Spleen (tissue), 13 donors: ENCODE measurements at places on chromosomes 13 and 19. TPM values are rescaled to one million over a fixed set of nuclear protein-coding genes. Genes with fewer than 3 reads are reported as not detected.
A peak's percentile ranks its signal among the peaks of the same experiment; 100 is the strongest.

DNA sequence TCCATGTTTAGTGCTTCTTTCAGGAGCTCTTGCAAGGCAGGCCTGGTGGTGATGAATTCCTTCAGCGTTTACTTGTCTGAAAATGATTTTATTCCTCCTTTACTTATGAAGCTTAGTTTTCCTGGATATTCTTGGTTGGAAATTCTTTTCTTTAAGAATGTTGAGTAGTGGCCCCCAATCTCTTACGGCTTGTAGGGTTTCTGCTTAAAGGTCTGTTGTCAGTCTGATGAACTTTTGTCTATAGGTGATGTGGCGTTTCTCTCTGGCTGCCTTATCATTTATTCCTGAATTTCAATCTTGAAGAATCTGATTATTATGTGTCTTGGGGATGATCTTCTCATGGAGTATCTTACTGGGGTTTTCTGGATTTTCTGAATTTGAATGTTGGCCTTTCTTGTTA is 26.0 kb downstream of the ZNF430 start:
- H3K36me3 ChIP-seq, result no peaks in the 10 kb centered on the region
- H3K27ac ChIP-seq, result no peak overlapping the region
- no peak overlapping the region for H3K4me3 ChIP-seq
- no peaks in the 10 kb centered on the region for H3K4me1 ChIP-seq

DNA sequence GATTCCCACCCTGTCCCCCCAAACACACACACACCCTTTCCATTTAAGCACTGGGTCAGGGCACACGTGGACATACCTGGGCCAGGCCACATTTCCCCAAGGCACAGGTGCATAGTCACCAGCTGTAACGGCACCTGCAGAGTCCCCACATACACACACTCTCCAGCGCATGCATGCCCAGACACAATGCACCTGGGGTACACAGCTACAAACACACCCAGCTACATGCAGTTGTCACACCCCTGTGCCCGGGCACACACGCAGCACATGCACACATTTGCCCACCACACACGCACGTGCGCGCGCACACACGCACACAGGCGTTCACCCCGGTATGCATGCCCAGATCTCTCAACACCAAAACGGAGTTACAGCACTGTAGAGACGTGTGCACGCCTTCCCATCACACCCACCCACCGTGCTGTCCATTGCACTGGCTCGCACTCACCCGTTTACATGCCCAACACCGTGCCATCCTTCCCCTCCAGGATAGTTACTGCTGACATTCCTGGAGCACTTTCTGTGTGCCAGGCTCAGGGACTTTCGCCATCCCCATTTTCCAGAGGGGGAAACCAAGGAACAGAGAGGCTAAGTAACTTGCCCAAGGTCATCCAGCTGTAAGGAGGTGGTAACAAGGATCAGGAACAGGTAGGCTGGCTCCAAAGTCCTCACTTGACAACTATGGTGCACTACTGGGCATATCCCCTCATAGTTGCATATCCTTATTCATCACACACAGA is 749 bp upstream of the SHANK1 start:
- peaks cover 3% of the 10 kb centered on the region for H3K4me1 ChIP-seq
- H3K27me3 ChIP-seq, result no peaks in the 10 kb centered on the region
- no peak overlapping the region for H3K4me3 ChIP-seq
- DNase-seq, result no peak
- no peaks in the 10 kb centered on the region for H3K36me3 ChIP-seq

- H3K4me3 ChIP-seq, result no peak overlapping the region
- no peak overlapping the region for H3K27ac ChIP-seq
- no peaks in the 10 kb centered on the region for H3K36me3 ChIP-seq
- no peaks in the 10 kb centered on the region for H3K27me3 ChIP-seq
- no peaks in the 10 kb centered on the region for H3K4me1 ChIP-seq
These were observed 254.8 kb downstream of the FGF9 start for GRCh38 chr13:21925720-21926119.

GRCh38 chr19:49665036-49665350 is 664 bp downstream of the IRF3 start:
- peaks cover 43% of the 10 kb centered on the region for H3K4me1 ChIP-seq
- no peaks in the 10 kb centered on the region for H3K27me3 ChIP-seq
- H3K27ac ChIP-seq, result peak overlapping the region; percentile 96
- H3K4me3 ChIP-seq, result peak overlapping the region; percentile 94
- peaks cover 30% of the 10 kb centered on the region for H3K36me3 ChIP-seq
- no peak for DNase-seq

DNA sequence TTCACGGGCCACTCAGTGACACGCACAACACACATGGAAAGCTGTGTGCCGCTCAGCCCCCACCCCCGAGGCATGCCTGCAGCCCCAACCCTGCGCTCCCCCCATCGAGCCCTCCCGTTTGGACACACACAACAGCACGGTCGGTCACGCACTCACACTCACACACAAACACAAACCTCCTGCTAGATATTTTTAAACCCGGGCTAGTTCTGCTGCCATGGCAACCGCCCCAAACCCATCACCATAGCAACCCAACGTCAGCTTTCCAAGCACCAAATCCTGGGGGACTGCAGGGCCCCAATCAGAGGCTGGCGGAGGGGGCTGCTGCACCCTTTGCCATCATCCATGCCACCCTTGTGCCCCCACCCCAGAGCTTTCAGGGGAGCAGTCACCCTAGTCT is 2.5 kb upstream of the NOVA2 start:
- H3K4me1 ChIP-seq, result peaks cover 25% of the 10 kb centered on the region
- no peak for DNase-seq
- no peak overlapping the region for H3K4me3 ChIP-seq
- H3K27ac ChIP-seq, result no peak overlapping the region
- peaks cover 51% of the 10 kb centered on the region for H3K27me3 ChIP-seq
- no peaks in the 10 kb centered on the region for H3K36me3 ChIP-seq

GRCh38 chr13:24713022-24713421 is 32.8 kb downstream of the ATP12A start:
- DNase-seq, result no peak
- no peaks in the 10 kb centered on the region for H3K36me3 ChIP-seq
- H3K4me1 ChIP-seq, result peaks cover 7% of the 10 kb centered on the region
- no peak overlapping the region for H3K27ac ChIP-seq
- H3K27me3 ChIP-seq, result no peaks in the 10 kb centered on the region

- H3K4me1 ChIP-seq, result peaks cover 18% of the 10 kb centered on the region
- peaks cover 18% of the 10 kb centered on the region for H3K36me3 ChIP-seq
- no peak overlapping the region for H3K4me3 ChIP-seq
- H3K27me3 ChIP-seq, result no peaks in the 10 kb centered on the region
These were observed 98.6 kb downstream of the GADD45B start for GRCh38 chr19:2574478-2574931.

GRCh38 chr19:17889609-17890214 is 18.0 kb downstream of the SLC5A5 start:
- H3K4me1 ChIP-seq, result peaks cover 14% of the 10 kb centered on the region
- no peak overlapping the region for H3K4me3 ChIP-seq

- no peaks in the 10 kb centered on the region for H3K36me3 ChIP-seq
- no peaks in the 10 kb centered on the region for H3K27me3 ChIP-seq
- H3K4me3 ChIP-seq, result no peak overlapping the region
- no peaks in the 10 kb centered on the region for H3K4me1 ChIP-seq
- H3K27ac ChIP-seq, result no peak overlapping the region
These were observed 143.9 kb downstream of the MTUS2 start for GRCh38 chr13:28964052-28964451.

- H3K4me3 ChIP-seq, result no peak overlapping the region
- peaks cover 71% of the 10 kb centered on the region for H3K27me3 ChIP-seq
- H3K4me1 ChIP-seq, result no peaks in the 10 kb centered on the region
- no peaks in the 10 kb centered on the region for H3K36me3 ChIP-seq
- H3K27ac ChIP-seq, result no peak overlapping the region
- DNase-seq, result no peak
These were observed 25.9 kb downstream of the IGFL2 start for GRCh38 chr19:46173886-46174480.

DNA sequence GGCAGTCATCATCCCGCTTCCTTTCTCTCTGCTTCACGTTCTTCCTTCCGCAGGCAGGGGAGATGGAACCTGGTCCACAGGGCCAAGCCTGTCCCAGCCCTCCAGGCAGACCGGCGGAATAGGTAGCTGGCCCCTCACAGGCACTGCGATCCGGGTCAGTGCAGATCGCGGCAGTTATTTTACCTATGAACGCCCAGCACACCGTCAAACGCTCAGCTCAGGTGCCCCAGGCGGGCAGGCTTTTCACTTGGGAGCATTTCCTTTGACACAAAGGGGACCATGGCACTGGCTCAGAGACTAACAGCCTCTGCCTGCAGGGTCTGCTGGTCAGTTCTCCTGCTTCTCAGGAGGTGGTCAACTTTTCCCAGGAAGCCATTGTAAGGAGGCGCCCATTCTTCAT is 97.0 kb upstream of the ZNF98 start:
- peak; percentile 53 for DNase-seq
- H3K4me1 ChIP-seq, result no peaks in the 10 kb centered on the region
- no peak overlapping the region for H3K4me3 ChIP-seq
- H3K36me3 ChIP-seq, result no peaks in the 10 kb centered on the region
- H3K27me3 ChIP-seq, result no peaks in the 10 kb centered on the region
- H3K27ac ChIP-seq, result no peak overlapping the region

DNA sequence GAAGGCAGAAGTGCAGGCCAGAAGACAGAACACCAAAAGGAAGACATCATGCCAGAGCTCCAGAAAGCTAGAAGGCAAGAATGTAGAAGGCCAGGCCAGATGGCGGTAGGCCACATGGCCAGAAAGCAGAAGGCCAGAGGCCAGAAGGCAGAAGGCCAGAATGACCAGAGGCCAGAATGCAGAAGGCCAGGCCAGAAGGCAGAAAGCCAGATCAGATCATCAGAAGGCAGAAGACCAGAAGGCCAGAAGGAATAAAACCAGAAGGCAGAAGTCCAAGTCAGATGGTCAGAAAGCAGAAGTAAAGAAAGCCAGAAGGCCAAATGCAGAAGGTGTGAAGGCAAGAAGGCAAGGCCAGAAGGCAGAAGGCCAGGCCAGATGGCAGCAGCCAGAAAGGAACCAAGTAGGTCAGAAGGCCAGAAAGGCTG is 185.0 kb downstream of the TUBA3C start:
- no peak overlapping the region for H3K27ac ChIP-seq
- no peaks in the 10 kb centered on the region for H3K27me3 ChIP-seq
- no peak for DNase-seq
- H3K4me1 ChIP-seq, result no peaks in the 10 kb centered on the region
- H3K36me3 ChIP-seq, result no peaks in the 10 kb centered on the region

DNA sequence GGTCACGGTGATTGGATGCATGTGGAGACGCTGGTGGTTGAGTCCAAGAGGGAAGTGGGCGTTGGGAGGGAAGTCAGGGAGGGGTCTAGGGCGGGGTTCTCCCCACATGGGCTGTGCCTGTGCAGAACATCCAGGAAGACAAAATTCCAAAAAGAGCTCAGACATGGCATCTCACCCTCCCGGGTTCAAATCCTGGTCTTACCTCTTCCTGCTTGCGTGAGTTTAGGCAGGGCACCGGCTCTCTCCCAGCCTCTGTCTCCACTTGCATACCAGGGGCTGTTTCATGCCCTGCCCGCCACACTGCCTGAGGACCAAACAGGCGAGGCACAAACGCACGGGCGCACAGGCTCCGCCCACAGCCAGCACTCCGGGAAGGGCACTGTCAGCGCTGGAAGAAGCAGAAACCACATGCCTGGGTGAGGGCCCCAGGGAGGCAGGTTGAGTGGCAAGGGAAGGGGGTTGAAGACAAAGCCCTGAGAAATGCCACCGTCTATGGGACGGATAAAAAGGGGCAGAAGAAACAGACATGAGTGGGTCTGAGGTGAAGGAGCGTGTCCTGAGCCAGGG is 123.6 kb upstream of the SOX1 start:
- no peaks in the 10 kb centered on the region for H3K27me3 ChIP-seq
- H3K4me1 ChIP-seq, result no peaks in the 10 kb centered on the region
- no peak overlapping the region for H3K27ac ChIP-seq
- no peaks in the 10 kb centered on the region for H3K36me3 ChIP-seq
- peak; percentile 62 for DNase-seq
- H3K4me3 ChIP-seq, result no peak overlapping the region

DNA sequence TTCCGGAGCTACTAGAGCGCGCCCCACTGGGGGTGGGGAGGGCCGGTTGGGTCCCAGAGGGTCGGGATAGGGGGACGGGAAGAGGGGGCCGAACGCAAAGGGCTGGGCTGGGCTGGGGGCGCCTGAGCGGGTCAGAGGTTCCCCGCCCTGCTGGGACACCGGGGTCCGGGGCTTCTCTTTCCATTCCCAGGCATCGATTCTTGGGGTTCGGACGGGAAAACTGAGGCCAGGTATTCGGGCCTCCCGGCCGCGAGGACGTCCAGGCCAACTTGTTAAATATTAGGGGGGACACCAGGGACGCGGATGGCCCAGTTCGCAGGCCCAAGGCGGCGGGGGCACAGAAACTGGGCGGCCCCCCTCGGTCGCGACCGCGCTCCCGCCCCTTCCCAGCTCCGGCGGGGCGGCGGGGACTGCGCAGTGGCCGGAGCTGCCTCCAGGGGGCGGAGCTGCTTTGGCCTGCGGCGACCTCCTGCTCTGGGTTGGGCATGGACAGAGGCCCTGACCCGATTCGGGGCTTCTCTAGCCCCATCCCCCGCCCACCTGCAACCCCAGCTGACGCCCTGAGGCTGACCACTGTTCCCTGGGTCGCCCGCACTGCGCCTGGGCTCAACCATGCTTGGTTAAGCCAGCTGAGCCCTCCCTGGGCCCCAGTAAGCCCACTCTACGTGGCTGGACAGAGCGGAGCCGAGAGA is 1.2 kb upstream of the KLF16 start:
- no peaks in the 10 kb centered on the region for H3K27me3 ChIP-seq
- peak overlapping the region; percentile 74 for H3K4me3 ChIP-seq
- peak; percentile 96 for DNase-seq
- H3K36me3 ChIP-seq, result no peaks in the 10 kb centered on the region

GRCh38 chr13:113633485-113633873 is 24.5 kb downstream of the ATP4B start:
- H3K27ac ChIP-seq, result no peak overlapping the region
- H3K36me3 ChIP-seq, result peaks cover 7% of the 10 kb centered on the region

The ZNF180 gene
- 15.9 TPM for total RNA-seq

The KLK4 gene
- total RNA-seq, result not detected

The ZNF550 gene
- total RNA-seq, result 11.0 TPM

The SUPT20H gene
- 77.6 TPM for total RNA-seq

The PALM3 gene
- total RNA-seq, result not detected

The OR4F17 gene
- total RNA-seq, result not detected

The SLC25A42 gene
- 16.5 TPM for total RNA-seq

The C1QTNF9B gene
- 0.34 TPM for total RNA-seq

The ZNF175 gene
- total RNA-seq, result 23.8 TPM
